ENCODE measurements at places on chromosomes 4 and X.
A peak's percentile ranks its signal among the peaks of the same experiment; 100 is the strongest.

DNA sequence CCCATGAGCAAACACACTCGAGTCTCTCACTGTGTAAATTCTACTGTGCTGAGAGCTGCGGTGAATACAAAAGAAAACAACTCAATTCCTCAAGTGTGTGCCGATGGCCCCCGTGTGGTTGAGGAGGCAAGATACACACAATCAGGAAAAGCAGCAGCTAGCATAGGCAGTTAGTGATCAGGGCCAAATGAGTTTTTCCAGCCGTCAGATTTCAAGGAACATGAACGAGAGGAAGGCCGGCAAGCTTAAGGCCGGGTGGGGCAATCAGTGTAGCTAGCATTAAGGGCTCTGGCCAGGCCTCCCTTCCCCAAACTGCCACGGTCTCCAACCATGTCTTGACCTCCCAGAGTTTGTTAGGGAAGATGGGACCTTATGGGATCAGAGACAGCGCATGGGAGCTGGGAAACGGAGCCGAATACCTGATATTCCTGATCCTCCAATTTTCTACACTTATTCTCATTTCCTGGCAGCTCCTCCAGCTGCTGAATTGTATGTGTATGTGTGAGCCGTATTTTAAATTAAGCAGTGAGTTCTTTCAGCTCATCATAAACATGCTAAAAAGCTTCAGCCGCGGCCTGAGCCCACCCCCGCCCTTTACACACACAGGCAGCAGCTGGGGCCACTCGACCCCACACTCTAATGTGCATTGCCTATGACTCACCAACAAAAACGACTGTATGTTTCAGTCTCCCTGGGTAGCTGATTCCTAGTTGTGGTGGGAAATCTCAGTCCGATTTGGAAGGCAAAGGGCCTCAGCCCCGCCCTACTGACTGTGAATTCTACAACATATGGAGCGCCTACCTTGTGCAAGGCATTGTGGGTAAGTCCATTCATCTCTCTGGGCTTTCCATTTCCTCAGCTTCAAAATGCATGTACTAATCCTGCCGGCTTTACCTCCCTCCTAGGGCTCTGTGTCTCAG is 59.9 kb downstream of the RTL9 start:
- no peak for DNase-seq

- DNase-seq: peak; percentile 4
Observed at GRCh38 chr4:156594624-156595023, 377.0 kb downstream of the PDGFC start.

GRCh38 chrX:150051096-150051495 is 112.8 kb upstream of the EOLA2 start:
- DNase-seq: no peak

DNA sequence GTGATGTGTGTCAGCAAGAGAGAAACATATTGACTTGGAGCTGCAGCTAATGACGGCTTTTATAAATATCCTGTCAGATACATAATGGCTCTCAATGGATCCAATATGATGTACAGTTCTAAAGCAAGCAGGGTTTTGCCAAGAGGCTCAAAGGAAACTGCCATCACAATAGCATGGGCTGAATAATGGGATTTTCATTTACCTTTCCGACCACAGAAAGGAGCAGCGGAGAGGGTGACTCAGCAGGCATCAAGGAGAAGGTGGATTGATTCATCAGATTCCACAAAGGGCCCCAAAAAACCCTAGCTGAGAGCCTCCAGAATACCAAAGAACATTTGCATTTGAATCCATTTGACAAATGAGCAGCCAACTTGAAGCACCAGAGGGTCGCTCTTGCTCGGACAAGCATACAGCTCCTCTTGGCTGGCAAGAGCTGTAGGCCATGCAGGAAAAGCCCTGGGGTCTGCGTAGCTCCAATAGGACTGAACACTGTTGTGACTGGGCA is 355.7 kb upstream of the NOCT start:
- DNase-seq: no peak

DNA sequence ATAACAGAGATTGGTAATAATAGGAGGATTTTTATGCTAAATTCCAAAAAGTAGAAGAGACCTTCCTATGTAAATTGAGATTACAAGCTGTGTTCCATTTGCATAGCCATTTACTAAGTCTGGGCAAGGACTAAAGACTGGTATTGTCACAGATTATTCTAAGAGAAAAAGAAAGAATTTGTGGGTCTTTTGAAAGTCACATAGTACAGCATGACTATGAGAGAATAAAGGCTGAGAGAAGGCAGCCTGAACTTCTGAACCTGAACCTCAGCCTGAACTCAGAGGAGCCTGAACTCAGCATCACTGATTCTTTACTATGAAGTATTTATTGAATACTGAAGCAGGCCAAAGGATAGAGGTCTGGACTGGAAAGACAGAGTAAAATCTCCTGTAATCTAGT is 297.5 kb downstream of the STPG2 start:
- DNase-seq: no peak

- DNase-seq: no peak
Observed at GRCh38 chr4:24745172-24745895, 50.0 kb upstream of the SOD3 start.

DNA sequence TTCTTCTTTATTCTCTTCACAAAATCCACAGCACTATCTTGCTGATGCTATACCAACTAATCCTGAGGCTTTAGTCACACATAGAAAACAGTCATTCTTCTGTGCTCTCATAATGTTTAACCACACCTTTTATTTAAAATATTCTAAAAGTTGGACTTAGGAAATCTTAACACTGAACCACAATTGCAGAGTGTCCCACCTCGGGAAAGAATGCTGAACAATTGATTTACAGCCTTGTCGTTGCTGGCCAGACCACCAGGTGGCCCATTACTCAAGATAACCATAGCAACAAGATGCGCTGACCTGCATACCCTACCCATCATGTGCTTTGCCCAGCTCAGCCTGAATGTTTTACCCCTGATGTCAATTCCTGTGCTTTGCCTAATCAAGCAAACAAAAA is 100.8 kb downstream of the ARSJ start:
- DNase-seq: no peak

DNA sequence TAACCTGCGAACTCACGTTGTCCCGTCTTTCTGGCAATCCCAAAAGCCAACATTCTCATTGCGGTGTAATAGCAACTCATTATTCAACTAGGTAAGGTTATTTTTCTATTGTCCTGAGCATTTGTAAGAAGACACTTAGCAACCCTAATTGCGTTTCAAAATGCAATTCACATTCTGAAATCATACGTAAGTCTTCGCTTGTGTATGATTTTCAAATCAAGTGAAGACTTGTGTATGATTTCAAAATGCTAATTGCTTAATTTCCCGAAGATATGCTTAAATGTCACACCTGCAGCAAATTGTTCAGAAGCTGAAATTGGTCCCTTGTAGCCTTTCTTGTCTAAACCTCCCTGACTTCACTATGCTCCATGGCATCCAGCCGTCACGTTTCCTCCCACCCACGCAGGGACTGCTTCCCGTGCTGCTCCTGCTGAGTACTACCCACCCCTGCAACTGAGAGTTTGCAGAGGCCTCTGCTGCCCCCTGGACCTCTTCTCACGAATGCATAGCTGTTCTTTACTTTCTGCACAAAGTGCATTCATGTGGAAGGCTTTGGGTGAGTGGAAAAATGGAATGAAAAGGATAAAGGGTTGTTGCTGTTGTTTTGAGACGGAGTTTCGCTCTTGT is 40.8 kb upstream of the CLDN24 start:
- no peak for DNase-seq

DNA sequence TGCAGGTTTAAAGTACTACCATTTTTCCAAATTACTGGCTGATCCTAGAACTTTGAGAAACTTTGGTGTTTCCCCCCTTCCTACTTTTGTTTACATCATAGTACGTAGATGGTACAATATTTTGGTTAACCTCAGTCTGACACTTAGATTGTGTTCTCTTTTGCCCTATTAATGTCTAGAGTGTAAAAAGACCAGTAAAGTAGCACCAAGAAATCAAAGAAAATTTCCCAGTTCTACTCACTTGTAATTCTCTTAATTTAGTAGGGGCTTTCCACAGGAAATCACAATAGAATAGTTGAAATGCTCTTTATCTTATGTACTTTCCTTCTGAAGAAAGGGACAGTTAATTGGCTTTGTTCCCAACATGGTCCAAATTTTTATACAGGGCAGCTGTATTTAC is 51.6 kb downstream of the NFKB1 start:
- DNase-seq: no peak

DNA sequence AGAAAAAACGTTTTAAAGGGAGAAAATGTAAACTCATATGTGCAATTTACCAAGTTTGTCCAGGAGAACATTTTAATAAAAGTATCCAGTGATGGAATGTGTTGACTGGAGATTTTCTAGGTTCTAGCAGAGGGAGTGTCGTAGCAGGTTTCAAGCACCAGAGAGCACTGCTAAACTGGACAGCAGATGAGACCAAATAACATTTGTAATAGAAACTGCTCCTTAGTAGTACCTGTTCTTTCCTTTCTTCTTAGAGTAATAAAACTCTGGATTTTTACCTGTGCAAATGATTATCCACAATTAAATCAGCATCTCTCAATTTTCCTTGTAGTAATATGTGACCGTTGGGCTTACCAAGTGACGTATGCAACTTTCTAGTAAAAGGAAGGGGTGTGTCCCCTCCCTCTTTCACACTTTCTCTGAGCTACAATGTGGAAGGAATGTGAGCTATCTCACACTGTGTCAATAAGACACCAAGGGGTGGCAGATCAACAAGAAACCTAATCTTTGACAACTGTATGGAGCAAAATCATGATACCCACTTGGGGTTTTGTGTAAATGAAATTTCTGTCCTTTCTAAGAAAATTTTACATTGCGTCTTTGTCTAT is 9.5 kb downstream of the HPGDS start:
- no peak for DNase-seq

DNA sequence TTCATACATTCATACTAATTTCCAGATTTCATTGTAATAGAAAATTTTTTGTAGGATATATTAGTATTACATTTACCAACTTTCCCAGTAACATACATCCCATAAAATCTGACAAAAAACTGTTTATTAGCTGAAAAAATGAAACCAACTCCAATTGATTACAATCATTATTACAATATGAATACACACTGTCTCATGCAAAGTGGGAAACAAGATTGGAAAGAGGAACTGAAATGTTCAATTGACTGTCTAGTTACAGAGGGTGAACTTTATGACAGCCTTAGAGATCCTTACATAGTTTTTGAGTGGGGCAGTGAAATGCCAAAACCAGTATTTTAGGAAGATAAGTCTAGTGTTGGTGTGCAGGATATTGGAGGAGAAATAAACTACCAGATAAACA is 2.3 kb upstream of the AMBN start:
- peak; percentile 18 for DNase-seq

DNA sequence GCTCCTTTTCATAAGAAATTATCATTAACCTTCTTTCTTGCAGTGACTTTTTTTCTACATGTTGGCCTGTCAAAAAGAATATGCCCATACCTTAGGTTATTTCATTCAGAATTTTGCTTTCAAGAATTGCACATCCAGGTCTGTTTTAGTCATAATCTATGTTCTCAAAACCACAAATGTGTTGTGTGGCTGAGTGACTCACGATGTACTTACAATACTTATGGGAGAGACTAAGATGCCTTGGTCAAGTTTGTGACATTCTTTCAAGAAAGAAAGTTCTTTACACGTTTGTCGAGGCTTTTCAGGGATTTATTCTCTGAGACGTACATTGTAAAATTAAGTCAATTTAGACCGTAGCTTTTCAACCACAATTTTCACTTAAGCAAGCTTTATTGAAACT is 396.7 kb downstream of the FSTL5 start:
- no peak for DNase-seq

GRCh38 chr4:78481180-78481579 is 70.4 kb upstream of the ANXA3 start:
- no peak for DNase-seq

DNA sequence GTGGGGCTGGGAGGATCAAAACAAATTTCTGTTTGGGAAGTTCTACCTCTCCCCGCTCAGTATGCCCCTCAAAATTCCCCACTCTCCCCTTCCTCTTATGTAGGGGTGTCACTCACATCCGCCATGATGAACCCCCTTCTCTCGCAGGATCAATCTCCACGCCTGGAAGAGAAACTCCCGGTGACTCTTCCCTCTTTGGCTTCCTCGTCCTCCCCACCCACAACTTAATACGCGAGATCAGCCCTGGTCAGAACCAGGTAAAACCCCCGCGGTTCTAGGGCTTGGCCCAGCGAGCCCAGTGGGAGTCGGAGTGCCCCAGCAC is 427 bp downstream of the LAMTOR3 start:
- DNase-seq: no peak

GRCh38 chrX:39063702-39064101 is 262.4 kb downstream of the MID1IP1 start:
- no peak for DNase-seq

GRCh38 chr4:119046263-119046662 is 89.4 kb upstream of the MYOZ2 start:
- DNase-seq: no peak

- no peak for DNase-seq
Observed at GRCh38 chrX:119753001-119753400, 5.4 kb upstream of the SOWAHD start.

DNA sequence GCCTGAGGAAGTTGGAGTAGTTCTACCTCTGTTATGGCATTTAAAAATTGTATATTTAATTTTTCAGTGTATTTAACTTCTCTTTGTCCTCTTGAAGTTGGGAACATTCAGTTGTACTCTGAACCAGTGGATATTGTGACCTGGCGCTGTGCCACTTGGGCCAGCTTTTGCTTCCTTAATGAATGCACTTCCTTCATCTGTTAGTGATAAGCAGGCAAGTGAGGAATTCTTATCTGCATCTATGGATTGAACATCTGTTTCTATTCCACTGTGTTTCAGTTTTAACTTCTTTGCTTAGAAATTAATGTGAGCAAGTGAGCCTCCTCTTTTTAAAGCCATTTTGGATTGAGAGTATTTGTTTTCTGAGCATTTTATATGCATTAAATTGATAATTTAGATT is 128.3 kb downstream of the UCHL1 start:
- DNase-seq: no peak

GRCh38 chr4:121738780-121739535 is 26.0 kb downstream of the SMIM43 start:
- DNase-seq: no peak

DNA sequence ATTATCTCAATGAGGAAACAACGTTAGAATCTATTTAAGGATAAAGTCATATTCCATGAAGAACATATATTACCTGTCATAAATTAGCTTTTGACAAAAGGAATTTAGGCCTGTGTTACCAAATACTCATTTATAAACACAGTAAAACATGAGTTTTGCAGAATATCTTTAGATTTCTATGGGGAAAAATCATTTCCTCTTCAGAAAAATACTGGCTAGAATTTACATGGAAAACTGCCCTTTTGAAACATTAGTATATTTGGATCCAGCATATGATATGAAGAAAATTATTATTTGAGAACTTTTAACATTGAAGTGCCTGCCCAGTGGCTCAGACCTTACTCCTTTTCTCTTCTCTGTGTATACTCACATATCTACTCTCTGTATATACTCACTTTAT is 131.4 kb upstream of the NEIL3 start:
- no peak for DNase-seq

Measured in RPMI8226 (cell line).